Stimulated activated CD4-positive, alpha-beta T cell treated with anti-CD3 and anti-CD28 coated beads, Interleukin-1b, Interleukin-23, amount 100 ng/mL, for 1 hour (primary cell): ENCODE measurements at places on chromosomes 7 and 10.

DNA sequence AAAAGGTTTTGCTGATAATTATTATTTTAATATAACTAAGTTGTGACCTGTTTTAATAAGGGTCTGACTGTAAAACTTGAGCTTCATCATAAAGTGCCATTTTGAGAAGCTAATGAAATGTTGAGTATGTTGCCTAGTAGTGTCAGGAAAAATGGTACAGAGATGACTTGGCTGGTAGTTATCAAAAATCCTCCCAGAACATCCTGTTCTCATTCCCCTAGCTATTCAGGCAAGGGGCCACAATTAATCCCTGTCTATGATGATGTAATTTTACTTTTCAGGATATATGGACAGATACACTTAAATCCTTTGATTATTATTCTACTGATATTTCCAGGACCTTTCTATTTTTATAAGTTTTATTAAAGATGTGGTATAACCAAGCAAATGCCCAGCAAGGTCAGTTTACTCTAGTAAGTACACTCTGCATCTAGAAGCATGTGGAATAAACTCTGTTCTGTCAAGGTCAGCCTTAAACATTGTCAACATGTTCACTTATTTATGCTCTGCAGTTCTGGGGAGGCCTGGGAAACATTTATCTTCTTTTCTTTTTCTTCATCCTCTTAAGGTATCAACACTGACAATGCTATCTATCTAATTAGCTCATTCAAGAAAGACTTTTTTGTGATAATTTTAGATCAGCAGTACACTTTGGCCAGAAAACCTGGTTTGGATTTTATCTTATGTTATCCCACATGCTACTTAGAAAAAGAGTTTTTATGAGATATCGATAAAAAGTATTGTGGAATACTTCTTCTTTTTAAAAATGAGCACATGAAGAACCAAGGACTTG, 32.1 kb downstream of the BTRC start:
- no peak for DNase-seq

GRCh38 chr10:32298075-32298812, 48.7 kb downstream of the EPC1 start:
- DNase-seq = no peak

- DNase-seq = no peak
Observed at GRCh38 chr10:115968236-115968635, 304.8 kb downstream of the GFRA1 start.

GRCh38 chr7:19696926-19697325, 11.9 kb downstream of the POLR1F start:
- no peak for DNase-seq

DNA sequence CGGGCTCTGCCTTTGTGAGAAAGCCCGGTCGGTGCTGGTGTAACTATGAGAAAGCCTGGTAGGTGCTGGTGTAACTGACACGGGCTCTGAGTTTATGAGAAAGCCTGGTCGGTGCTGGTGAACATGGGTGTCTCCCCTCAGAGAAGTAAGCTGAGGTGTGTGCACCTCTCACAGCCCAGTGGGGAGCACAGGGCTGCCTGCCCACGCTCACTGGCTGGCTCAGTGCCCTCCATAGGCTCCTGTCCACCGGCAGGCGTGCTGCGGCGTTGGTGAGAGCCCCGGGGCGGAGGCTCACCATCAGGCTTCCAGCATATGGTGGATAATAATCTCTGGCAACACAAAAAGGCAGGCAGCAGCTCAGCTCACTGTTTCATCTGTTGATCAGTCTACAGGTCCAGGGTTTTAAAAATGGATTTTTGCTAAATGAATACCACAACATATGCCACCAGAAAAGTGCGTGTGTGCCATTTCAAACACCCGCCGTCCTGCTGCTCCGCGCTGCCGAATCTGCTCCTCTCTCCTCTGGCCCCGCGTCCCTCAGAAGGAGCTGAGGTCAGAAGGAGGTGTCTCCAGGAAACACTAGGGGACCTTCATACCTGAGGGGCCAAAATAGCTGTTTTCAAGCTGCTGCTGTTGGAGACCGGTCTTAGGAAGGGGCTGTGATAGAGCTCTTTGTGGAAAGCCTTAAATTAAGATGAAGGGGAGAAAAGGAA, 365.7 kb downstream of the DNAJB6 start:
- DNase-seq = no peak

- no peak for DNase-seq
Observed at GRCh38 chr10:81877596-81877995, 2.6 kb downstream of the NRG3 start.

- no peak for DNase-seq
Observed at GRCh38 chr10:43594944-43595589, 11.2 kb upstream of the ZNF485 start.

- DNase-seq = no peak
Observed at GRCh38 chr7:159119851-159120539, 24.7 kb downstream of the VIPR2 start.

DNA sequence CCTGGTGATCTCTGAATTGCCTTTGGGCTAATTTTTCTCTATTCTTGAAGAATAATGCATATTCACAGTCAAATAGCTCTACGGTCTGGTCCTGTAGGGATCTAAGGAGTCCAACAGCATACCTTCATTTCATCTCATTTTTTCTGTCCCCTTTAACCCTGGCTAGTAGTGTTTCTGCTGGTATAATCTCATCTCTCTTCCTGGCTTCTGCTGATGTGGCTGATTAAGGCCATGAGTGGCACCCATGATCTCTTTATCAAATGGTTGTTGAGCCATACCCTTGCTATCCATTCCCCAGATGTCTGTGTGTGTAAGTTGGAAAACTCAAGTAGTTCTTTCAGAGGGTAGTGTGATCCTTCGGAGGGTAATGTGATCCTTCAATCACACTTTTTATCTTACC, 119.5 kb downstream of the MARCHF5 start:
- no peak for DNase-seq

DNA sequence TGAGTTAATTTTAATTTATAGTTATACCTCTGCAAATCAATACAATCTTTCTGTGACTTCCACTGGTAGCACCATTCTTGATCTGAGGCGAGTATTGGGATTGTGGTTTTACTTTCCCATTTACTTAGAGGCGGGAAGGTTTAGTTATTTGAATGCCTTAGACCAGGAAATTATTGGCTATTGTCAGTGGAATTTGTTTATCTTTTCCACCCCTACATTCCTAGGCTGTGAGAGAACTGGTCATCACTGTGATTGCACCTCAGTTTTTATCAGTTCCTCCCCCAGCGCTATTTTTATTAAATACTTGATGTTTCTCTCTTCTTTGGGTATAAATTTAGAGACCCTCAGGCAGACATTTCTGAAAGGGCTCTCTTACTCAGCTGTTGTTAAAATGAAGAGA, 29.9 kb downstream of the CDK14 start:
- no peak for DNase-seq

- no peak for DNase-seq
Observed at GRCh38 chr10:117471344-117471874, 71.1 kb upstream of the EMX2 start.

- no peak for DNase-seq
Observed at GRCh38 chr10:110067960-110068770, 60.4 kb downstream of the ADD3 start.

DNA sequence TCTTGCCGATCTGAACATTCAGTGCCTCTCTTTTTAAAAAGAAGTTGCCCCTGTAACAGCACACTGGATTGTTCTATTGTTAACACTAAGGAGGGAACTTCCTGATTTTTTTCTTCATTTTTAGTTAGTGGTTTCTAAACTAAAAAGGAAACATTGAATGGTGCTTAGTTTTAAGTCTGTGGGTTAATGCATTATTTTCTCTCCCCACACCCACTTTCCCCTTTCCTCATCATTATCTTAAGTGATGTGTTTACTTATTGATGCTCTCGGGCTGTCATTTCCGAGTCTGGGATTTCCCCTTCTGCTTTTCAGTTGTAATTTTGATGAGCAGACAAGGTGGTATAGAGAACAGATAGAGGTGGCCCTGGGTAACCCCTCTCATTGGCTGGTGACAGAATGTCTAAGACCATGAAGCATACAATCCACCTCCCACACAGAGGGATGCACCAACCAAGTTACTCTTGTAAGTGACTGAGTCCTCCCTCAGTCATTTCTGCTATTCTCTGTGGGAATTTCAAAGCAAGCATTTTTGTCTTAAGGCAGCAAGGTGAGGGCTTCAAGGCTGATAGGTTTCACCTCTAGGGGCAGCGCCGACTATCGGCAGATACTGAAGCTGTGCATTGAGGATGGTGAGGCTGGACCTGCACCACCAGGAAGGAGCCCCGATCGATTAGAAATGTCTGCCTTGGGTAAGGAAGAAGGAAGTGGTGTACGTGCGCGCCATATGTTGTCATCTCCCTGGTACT, 49.5 kb downstream of the CHN2 start:
- no peak for DNase-seq

DNA sequence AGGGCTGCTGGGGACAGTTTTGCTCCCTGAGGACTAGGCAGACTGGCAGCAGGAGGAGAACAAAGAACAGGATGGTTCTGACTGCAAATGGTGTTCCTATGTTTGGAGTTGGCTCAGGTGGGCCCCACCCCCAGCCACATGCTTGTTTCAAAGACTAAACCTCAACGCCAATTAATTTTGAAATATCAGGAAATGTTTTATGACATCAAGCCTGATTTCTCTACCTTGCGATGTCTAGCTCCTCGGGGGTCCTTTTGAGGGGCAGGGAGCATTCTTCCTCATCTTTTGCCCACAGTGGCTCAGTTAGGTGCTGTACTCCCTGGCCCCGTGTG, 4.1 kb upstream of the MYH16 start:
- DNase-seq = no peak

DNA sequence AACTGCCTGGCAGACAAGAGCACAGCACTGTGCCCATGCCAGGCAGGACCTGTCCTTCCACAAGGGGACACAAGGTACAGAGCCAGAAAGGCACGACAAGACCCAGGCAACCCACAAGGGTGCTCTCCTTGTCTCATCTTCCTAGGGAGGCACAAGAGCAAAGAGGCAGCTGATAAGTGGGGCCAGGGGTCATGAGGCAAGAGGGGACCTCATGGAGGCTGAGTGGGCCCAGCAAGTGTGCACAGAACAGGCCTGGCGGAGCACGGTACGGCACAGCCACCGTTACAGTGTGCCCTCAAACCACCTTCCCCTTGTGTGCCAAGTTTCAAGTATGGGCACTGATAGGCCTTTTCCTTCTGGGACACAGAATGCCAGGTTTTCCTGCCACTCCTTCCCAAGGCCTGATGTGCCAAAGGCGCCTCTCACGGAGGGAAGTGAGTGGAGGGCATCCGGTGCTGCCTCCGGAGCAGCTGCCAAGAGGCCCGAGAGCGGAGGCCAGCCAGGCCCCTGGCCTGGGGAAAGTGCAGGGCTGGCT, 75.6 kb downstream of the FAM53B start:
- DNase-seq = no peak

DNA sequence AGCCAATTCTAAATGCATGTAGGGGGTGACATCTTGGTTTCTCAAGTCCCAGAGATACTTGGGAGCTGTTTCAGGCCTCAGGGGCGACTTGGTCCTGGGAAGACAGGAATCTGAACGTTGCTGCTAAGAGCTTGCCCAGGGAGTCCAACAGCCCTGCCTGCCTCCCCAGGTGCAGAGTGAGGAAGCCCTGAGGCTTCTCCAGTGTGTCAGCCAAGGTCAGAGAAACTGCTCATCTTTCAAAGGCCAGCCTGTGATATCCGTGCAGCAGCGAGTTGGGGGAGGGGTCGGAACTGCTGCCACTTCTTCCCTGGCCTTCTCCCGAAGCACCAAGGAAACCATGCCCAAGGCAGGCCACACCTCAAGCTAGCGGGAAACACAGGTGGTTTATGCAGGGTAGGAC, 9.7 kb downstream of the GDF2 start:
- no peak for DNase-seq

GRCh38 chr7:158450476-158451124, 137.0 kb downstream of the PTPRN2 start:
- no peak for DNase-seq

DNA sequence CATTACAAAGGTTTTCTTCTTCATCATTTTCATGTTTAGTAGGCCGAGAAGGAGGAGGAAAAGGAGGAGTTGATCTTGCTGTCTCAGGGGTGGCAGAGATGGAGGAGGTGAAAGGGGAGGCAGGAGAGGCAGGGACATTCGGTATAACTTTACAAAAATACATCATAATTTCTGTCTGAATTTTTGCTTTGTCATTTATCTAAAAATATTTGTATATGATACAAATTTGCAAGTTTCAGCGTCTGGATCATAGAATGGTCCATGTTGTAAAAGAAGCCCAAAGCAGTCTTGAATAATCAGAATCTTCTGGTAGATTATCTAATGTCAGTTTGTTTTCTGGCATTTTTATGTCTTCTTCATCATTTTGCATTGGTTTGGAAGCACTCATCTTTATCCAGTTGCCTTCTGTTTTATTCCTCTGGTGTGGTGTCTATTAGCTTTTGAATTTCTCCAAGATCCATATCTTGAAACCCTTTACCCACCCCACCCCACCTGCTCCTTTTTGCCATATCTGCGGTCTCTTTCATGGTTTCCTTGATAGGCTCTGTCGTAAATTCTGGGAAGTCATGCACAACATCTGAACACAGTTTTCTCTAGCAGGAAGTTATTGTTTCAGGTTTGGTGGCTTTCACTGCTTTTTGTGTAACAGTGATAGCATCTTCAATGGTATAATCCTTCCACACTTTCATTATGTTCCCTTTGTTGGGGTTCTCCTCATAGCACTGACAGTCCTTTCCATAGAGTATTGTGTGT, 95.0 kb downstream of the ST7 start:
- DNase-seq = no peak

GRCh38 chr10:124719213-124719851, 24.8 kb downstream of the FAM53B start:
- no peak for DNase-seq
